Stimulated activated CD4-positive, alpha-beta T cell treated with anti-CD3 and anti-CD28 coated beads, TNF-alpha, amount 100 ng/mL, for 24 hours (primary cell): ENCODE measurements at places on chromosomes 7 and 10.

DNA sequence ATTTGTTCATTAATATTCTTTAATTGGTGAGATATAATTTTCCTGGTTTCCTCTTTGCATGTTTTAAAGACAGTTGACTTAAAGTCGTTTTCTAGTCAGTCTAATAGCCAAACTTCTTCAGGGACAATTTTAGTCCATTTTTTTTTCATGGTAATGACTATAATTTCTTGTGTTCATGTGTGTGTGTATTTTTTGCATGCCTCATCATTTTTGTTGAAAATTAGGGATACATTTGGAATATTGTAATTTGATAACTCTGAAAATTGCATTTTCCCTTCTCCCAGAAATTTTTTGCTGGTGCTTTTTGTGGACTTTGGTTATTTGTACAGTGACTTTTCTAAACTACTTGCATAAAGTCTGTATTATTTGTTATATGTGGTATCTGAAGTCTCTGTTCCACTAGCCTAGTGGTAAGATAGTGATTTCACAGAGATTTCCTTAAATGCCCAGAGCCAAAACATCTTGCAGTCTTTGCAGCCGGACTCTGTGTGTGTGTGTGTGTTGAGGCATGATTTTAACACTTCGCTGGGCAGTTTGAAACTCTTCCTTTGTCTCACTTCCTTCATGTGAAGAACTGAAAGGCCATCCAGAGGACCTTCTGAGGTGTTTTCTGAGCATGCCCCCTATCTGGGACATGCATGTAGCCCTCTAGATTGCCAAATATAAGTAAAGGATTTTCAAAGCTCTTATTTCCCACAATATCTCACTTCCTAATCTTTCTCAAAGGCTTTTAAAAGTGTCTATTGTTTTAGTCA is 40.9 kb upstream of the ZNF365 start:
- DNase-seq = no peak

GRCh38 chr7:86956567-86956966 is 102.9 kb downstream of the ELAPOR2 start:
- DNase-seq = no peak

DNA sequence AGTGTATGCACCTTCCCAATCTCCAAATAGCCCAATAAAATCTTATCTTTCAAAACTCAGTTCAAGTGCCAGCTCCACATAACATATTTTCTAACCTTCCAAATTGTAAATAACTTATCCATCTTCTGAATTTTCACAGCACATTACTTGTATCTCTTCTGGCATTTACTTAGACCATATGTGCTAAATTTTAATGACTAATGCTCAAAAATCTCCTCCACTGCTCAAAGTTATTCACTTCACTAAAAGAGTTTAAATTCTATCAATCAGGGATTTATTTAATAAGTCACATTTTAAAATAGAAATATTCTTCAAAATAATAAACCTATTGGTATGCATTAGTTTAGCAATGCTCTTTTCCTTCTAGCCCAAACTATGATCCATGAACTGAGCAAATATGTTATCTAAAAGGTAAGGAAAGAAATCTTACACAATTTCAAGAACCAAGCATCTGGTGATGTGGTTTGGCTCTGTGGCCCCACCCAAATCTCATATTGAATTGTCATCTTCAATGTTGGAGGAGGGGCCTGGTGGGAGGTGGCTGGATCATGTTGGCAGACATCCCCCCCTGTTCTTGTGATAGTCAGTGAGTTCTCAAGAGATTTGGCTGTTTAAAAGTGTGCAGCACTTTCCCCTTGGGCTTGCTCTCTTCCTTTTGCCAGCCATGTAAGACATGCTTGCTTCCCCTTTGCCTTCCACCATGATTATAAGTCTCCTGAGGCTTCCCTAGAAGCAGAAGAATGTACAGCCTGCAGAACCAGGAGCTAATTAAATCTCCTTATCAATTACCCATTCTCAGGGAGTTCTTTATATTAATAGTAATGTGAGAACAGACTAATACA is 28.1 kb upstream of the GPR22 start:
- DNase-seq = no peak

- no peak for DNase-seq
Observed at GRCh38 chr10:51297438-51297837, 223.2 kb downstream of the PRKG1 start.

DNA sequence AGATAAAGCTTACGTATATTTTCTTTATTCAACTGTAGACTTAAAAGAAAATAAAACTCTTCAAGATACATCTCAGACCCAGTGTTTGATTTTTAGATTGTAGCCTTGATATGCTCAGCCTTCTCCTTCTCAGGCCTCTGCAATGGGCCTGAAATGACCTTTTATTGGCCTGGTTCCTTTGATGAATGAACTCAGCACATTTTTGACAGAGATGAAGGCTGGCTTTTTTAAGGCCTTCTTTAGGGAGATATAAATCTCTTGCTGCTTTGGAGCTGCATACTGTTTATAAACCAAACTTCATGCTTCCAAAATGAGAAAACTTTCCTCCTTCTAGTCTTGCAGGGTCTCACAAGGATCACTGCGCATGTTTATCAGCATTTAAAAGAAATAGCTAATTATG is 1049.8 kb downstream of the LRMDA start:
- no peak for DNase-seq

- DNase-seq = no peak
Observed at GRCh38 chr10:89352802-89353201, 25.0 kb downstream of the IFIT3 start.

DNA sequence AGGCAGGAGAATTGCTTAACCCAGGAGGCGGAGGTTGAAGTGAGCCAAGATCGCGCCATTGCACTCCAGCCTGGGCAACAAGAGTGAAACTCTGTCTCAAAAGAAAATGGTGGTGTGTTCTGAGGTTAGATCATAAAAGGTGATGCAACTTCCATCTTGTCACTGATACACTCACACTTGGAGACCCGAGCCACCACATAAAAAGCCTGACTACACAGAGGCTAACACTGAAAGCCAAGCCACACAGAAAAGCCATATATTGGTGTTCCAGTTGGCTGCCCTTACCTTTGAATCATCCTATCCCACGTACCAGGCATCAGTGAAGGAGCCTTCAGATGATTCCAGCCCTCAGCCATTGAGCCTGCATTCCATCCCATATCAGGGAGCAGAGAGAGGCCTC is 4.0 kb downstream of the MORN4 start:
- no peak for DNase-seq

DNA sequence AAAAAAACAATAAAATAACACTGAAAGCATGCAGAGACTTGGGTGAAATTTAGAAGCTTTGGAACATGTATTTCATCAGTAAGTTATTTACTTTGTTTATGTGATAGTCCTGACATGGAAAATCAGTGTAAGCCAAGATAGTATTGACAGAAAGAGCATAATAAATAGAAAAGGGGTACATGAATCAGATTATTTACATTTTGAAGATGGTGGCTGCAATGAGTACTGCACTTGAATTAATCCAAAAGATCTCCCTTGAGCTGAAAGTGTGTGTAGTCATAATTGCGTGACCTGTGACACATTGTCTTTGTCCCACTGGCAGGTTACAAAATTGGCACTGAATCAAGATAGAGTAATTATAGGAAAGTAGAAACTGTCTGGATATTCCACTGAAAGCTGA is 562.9 kb downstream of the GFRA1 start:
- DNase-seq = no peak

DNA sequence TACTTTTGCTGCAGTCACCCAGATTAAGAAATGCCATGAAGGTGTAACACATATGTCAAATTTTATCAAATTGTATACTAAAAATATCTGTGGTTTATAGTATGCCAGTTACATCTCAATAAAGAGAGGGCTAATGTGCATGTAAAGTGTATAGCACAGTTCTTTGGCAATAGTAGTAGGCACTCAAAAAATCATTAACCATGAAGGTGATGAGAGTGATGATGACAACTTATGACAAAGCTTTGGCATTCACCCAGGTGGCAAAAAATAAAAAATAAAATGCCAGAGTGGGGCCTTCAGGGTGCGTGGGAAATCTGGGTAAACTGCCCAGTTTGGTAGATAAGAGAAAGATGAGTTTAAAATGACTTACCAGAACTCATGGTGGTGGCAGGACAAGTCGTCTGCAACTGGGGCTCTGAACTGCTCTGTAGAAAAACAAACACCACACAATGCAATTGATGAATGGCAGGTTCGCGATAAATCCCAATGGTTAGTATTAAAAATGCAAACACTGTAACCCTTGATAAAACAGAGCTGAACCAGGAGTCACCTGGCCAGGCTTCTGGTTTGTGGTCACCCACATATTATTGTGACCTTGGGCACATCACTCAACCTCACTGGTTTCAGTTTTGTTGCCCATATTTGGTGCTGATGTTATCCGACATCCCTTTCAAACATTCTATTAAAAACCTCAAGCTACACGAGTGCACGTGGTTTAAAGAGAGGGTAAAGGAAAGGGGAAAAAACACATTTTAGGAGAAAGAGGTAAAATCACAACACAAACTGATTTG is 120.2 kb downstream of the SORBS1 start:
- no peak for DNase-seq

DNA sequence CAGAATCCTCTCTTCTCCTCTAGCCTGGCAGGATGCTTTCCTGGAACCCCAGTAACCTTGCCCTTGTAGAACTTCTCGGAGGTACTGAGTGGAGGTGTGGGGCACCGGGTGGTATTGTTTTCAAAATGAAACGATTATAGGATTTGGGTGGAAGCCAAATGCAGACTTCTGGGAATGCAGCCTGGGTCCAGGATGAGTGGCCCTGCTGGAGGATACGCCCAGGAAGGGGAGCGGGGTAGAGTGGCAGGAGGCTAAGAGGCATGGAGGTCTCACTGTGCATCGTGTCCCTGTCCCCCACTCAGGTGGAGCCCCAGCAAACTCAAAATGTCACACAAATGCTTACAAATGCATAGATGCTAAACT is 109.1 kb upstream of the PPIF start:
- DNase-seq = no peak

GRCh38 chr10:129730272-129730992 is 233.6 kb downstream of the EBF3 start:
- DNase-seq = no peak

GRCh38 chr7:141884539-141885225 is 31.5 kb upstream of the OR9A4 start:
- DNase-seq = no peak

DNA sequence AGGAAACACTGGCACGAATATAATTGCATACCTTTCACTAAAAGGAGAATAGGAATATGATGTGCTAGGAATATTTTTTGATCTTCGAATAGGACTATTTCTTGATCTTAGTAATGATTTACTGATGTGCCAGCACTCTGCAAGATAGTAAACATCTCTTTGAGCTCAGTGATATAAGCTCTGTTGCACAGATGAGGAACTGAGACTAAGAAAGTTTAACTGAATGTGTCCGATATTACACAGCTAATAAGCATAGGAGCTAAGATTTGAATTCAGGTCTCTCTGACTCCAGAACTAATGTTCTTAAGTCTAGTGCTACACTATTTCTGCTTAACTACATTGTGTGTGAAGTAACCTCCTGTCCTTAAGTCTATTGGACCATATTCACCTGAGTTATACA is 98.4 kb upstream of the PTPRZ1 start:
- DNase-seq = no peak

GRCh38 chr7:5417106-5418071 is 6.2 kb downstream of the TNRC18 start:
- no peak for DNase-seq

- no peak for DNase-seq
Observed at GRCh38 chr7:69358163-69358821, 240.0 kb upstream of the AUTS2 start.

GRCh38 chr7:55651057-55651456 is 78.8 kb upstream of the VOPP1 start:
- no peak for DNase-seq

- no peak for DNase-seq
Observed at GRCh38 chr7:20574784-20575720, 40.4 kb upstream of the ABCB5 start.

DNA sequence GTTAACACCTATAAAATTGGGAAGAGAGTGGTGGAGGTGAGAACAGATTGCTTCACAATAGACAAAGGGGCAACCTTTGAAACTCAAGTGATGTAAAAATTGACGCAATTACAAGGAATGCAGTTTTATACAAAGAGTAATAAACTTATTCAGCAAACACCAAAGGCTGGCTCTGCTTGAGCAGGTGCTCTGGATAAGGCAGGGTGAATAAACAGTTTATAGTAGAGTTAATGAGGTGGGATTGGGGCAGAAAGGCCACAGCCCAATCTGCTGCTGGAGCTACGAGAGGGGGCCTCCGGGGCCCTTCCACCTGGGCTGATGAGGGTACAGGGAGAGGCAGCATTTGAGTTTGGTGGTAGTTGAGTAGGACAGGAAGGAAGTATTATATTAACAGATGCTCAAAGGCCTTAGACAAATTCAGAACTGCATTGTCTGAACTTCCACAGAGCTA is 6.0 kb downstream of the MUC12 start:
- DNase-seq = no peak

- no peak for DNase-seq
Observed at GRCh38 chr10:77424257-77424656, 213.4 kb downstream of the KCNMA1 start.

DNA sequence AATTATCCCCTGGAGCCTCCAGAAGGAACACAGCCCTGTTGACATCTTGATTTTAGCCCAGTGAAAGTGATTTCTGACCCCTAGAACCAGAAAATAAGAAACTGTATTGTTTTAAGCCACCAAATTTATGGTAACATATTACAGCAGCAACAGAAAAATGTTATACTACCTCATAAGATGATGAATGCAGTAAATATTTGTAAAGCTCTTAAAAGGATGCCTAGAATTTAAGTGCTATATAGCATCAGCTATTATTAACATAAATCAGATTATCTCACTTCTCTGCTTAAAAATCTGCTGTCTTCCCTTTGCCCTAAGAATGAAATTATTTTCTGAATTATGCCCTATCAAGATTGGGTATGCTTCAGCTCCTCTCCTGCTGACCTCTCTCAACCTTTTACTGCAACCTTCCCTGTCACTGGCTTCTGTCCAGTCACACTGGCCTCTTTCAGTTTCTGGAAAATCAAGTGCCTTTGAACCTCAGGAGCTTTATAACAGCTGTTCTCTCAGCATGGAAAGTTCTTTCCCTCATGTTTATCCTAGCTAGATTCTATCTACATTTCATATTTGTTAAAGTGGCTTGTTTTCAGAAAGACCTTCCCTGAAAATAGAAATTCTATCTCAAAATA is 78.9 kb downstream of the GPR37 start:
- DNase-seq = no peak

DNA sequence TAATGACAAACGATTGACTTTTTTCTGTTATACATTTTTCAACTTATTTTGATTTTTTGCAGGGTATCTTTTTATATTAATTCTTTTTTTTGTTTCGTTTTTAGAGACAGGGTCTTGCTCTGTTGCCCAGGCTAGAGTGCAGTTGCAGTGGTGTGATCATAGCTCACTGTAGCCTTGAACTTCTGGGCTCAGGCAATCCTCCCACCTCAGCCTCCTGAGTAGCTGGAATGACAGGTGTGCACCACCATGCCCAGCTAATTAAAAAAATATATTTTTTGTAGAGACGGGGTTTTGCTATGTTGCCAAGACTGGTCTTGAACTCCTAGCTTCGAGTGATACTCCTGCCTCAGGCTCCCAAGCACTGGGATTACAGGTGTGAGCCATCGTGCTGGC is 601.3 kb downstream of the PARD3 start:
- DNase-seq = no peak
